CD4-positive, alpha-beta T cell treated with Interleukin-1 beta for 1 hour (primary cell): ENCODE measurements at places on chromosomes 3 and 15.

DNA sequence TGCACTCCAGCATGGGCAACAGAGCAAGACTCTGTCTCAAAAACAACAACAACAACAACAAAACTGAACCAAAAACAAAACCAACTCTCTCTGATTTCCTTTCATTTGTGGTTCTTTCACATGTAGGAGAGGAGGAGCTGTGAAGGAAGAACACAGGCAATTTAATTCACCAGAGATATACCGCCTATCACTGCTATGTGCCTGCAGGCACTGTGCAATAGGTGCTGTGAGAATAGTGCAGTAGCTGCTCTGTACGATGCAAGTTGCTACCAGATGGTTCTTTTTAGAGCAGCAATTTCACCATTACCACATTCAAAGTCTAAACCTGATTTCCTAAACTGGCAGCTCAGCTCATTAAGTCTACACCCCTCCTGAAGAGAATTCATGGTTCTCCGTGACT, 11.3 kb upstream of the PROK2 start:
- DNase-seq: no peak

- no peak for DNase-seq
Measured at GRCh38 chr15:57334257-57334656, 42.0 kb upstream of the CGNL1 start.

- no peak for DNase-seq
Measured at GRCh38 chr15:38017721-38018120, 83.3 kb downstream of the TMCO5A start.

DNA sequence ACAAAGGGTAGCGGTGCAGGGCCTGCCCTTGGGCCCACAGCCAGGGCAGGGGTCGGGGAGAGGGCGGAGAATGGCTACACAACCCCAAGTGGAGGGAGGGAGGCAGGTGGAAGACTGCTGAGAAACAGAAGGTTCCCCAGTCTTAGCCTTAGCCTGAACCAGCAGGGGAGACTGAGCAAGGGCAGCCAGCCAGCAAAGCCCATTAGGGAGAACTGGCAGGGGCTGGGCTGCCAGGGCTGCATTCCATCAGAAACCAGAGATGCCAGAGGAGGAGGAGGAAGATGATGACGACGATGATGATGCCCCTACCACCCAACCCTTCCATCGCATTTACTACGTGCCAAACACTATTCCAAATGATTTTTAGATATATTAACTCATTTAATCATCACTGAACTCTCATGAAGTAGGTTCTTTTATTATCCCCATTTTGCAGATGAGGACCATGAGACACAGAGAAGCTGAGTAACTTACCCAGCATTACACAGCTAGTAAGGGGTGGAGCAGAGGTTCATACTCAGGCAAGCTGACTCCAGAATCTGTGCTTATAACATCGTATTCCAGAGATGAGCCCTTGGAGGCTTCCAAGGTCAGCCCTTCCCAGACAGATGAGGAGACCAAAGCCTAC, 8.7 kb downstream of the SEMA7A start:
- DNase-seq: no peak

GRCh38 chr3:71751602-71752001, 2.1 kb upstream of the GPR27 start:
- DNase-seq: no peak

- DNase-seq: no peak
Measured at GRCh38 chr3:17946619-17947018, 204.2 kb upstream of the TBC1D5 start.

DNA sequence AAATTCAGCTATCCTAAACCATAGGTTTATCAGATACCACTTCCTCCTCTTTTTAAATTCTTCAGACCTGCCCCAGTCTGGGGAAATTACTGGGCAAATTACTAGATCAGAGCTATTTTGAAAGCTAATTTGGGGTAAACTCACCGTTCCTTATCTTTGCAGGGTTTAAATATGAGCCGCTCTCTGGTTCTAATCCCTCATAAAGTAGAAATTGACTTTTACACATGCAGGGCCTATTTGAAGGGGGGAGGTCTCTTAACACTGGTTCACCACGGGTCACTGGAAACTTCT, 11.0 kb upstream of the MEIS2 start:
- no peak for DNase-seq

GRCh38 chr3:59772416-59773408, 722.9 kb upstream of the CFAP20DC start:
- DNase-seq: peak; percentile 47

DNA sequence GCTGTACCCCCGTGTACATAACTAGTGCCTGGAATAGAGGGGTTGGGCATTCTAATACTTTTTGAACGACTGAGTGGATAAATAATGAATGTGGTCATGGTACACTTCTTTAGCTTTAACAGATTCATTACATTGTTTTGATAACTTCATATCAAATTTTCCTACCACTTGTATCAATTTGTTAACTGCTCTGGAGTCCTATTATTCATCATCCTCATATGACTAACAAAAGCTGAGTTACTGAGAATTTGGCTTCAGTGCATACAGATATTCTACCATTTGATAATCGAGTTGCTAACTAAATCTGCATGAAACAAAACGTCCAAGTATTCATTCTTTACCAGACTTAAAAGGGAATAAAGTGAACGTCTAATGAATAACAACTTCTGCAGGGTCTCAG, 31.7 kb downstream of the FRMD5 start:
- DNase-seq: no peak

DNA sequence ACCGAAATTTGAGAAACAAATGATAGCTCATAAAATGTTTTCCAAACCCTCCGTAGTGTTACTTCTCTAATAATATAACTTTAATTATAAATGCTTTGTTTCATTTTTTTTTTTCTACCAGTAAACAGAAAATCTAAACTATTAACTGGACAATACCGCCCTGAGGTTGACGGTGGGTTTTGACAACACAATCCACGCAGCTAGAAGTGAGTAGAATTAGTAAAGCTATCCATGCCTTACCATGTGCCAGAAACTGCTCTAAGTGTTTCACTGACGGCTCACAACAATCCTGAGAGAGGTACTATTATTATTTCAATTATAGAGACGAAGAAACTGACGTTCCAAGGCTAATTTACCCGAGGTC, 410 bp downstream of the NDUFAF1 start:
- DNase-seq: no peak

DNA sequence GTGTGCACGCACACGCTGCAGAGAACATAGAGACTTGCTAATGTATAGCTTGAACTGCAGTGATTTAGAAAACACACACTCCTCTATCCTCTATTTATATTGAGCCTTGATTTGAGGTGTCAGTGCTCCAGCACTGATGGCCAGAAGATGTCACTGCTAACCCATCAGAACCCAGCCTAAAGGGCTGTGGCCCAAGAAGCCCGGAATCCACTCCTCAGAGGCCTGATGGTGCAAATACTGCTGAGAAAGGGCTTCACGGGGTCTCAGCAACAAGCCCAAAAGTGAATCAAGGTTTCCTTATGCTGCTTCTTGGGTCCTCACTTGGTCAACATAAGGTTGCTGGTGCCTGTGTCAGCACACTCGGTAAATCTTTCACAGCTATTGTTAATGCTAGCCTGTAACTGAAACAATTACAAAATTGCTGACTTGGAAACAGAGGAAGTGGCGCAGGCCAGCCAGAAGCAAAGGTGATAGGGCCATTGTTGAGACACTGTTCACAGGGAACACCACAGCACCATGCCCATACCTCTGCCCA, 60.3 kb downstream of the HEG1 start:
- DNase-seq: peak; percentile 64

DNA sequence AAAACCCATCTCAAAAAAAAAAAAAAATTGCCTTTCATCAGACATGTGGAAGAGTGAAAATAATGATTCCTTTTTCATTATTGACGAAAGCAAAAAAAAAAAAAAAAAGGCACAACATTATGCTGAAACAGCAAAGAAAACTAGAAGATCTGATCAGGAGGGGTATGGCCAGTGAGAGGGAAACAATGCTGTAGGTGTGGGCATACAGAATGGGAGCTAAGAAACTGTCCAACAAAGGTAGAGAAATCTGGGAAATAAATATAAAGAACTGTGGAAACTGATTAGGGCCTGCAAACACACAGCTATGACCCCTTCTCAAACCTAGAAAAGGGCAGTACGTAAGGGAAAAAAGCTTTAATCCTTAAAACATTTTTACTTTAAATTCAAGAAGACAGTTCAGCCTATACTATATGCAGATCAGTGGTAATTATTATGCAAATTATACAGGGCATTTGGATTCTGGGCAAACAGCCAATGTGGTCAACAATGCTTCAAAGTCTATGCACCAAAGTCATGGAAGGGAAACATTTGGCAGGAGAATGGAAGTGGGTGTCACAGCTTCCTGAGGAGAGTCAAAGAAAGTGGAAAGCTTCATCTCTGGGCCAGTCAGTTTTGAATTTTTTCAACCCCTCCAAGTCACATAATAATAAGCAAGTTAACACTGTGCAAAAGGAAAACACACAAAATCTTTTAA, 68.3 kb upstream of the SLC12A8 start:
- DNase-seq: no peak

DNA sequence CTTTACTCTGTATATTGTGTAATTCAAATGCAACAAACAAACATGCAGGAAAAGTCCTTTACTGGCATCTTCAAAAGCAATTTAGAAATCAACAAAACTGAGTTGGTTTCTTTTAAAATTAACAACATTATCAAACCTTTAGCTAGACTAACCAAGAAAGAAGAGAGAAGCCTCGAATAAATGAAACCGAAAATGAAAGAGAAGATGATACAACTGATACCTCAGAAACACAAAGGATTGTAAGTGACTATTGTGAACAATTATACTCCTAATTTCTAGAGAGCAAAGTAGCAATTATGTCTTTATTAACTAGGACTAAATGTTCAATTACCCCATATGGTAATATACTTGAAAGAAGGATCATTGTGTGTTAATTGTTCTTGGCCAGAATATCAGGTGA, 49.2 kb upstream of the P3H2 start:
- DNase-seq: no peak

DNA sequence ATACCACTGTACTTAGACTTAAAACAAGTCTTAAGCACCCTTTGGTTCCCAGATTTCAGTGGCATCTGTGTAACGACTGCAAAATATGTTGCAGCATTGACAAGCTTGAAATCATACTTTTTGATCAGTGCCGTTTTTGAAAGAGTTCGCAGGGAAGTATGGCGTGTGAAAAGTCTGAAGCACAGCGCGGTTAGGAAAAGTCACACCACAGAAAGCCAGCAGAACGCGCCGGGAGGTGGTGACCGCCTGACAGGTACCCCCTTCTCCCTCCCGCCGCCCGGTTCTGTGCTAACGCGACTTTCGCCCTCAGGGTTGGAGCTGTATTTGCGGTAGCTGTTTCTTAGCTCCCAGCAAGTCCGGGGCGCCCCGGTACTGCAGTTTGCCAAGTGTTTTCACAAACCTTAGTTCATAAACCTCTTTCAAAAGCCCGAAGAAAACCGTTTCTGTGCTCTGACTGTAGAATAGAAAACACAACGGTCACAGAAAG, 481 bp upstream of the CRYBG3 start:
- DNase-seq: no peak

- no peak for DNase-seq
Measured at GRCh38 chr3:146640955-146641867, 36.1 kb upstream of the PLSCR5 start.

DNA sequence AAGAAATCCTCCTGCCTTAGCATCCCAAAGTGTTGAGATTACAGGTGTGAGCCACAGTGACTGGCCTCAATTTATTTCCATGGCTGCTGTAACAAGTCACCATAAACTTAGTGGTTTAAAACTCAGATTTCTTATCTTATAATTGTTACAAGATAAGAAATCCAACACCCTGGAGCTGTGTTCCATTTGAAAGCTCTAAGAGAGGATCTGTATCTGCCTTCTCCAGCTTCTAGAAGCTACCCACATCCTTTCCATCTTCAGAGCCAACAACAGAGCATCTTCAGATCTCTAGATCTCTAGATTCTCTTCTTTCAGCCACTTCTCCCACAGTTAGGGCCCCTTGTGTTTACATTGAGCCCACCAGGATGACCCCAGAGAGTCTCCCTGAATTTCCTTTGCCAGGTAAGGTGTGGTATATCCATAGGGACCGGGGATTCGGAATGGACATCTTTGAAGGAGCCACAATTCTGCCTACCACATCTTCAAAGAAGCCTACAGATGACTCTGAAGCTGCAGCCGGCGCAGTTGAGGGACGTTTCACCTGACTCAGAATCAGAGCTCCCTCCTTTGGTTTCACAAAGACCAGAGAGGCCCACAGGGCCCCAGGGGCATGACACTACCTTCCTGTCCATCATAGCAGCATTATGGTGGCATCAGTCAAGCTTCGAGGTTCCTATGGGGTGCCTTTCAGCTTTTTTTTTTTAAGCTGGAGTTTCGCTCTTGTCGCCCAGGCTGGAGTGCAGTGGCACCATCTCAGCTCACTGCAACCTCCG, 87.0 kb upstream of the IGF1R start:
- no peak for DNase-seq

- no peak for DNase-seq
Measured at GRCh38 chr15:71149646-71150557, 34.6 kb downstream of the THSD4 start.

DNA sequence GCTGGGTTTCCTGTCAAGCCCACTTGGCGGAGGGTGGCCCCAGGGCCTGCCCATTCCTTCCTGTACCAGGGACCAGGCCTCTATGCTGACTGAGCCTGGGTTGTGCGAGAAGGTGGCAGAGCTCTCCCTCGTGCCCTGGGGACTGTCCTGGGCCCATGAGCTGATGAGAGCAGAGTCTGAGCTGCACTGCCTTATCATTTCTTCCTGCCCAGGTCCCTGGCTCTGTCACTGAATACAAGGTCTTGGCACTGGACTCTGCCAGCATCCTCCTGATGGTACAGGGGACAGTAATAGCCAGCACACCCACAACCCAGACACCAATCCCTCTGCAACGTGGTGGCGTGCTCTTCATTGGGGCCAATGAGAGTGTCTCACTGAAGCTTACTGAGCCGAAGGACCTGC, 7.5 kb downstream of the MPI start:
- DNase-seq: no peak

DNA sequence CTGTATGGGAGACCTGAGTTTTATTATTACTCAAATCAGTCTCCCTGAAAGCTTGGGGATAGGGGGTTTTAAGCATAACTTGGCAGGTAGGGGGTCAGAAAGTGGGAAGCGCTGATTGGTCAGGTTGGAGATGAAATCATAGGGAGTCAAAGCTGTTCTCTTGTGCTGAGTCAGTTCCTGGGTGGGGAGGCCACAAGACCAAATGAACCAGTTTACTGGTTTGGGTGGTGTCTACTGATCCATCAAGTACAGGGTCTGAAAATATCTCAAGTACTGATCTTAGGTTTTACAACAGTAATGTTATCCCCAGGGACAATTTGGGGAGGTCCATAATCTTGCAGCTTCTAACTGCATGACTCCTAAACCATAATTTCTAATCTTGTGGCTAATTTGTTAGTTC, 17.8 kb upstream of the IQCF6 start:
- no peak for DNase-seq

- DNase-seq: peak; percentile 83
Measured at GRCh38 chr3:172666873-172667694, 43.8 kb downstream of the NCEH1 start.
